ENCODE measurements at places on chromosomes 2 and 18.

GRCh38 chr18:13453714-13454113 is 235.2 kb downstream of the LDLRAD4 start:
- DNase-seq, result no peak

DNA sequence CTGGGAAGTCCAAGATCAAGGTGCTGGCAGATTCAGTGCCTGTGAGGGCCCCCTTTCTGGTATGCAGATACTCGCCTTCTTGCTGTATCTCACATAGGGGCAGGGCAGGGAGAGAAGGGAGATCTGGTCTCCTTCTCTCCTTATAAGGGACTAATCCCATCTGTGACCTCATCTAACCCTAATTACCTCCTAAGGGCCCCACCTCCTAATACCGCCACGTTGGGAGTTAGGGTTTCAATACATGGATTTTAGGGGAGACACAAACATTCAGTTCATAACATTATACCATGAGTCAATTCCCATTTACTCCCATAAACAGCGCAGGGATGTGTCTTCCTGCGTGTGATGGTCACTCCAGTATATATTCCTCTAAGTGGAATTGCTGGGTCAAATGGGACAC is 73.8 kb upstream of the TXNDC2 start:
- DNase-seq, result no peak

- DNase-seq, result peak; percentile 27
These were observed 48.9 kb upstream of the NABP1 start for GRCh38 chr2:191629001-191629453.

DNA sequence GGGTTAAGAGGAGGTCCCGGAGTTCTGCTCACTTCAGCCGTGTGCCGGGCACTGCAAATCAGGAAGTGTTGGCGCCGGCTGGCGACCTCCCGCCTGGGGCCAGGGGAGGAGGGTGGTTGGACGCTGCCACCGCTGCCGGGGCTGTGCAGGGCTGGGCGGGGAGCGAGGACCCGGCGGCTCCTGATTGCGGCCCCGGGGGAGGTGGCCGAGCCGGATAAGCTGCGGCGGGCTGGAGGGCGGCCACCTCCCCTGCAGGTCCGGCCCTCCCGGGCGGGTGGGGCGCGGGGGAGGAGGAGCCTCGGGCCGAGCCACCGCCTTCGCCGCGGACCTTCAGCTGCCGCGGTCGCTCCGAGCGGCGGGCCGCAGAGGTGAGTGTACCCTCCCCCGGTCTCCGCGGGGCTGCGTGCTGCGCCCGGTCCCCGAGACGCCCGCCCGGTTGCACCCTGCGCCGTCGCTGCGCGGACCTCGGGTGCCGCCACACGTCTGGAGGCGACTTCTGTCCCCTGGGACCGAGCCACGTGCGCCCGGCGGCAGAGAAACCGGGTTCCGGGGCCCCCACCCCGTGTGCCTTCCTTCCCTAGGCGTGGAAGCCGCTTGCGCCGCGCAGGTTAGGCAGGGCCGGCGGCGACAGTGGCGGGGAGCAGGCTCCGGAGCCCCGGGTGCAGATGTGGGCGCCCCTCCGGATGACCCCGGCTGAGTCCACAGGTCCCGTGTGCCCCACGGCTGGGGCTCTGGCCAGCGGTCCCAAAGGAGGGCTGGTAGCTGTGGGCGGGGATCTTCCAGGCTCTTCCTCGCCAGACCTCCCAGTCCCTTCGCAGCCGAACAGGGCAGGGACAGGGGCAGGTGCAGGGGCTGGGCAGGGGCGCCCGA is at the start of gene STEAP3:
STEAP3 (plus strand) TSS at position 314 of the 870 bp plus-strand sequence. CDS start 7,179 bp downstream, outside the sequence.
- no peak for DNase-seq

DNA sequence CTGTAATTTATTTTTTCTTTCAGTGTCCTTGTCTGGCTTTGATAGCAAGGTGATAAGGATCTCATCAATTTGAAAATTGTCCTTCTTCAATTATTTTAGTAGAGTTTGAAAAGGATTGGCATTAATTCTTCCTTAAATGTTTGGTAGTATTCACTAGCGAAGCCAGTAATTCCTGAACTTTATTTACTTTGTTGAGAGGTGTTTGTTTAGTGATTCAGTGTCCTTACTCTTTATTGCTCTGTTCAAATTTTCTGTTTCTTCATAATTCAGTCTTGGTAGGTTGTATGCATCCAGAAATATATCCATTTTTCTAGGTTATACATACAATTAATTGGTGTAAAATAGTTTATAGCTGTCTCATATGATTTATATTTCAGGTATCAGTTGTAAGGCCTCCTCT is 676.7 kb upstream of the POU3F3 start:
- DNase-seq, result no peak

DNA sequence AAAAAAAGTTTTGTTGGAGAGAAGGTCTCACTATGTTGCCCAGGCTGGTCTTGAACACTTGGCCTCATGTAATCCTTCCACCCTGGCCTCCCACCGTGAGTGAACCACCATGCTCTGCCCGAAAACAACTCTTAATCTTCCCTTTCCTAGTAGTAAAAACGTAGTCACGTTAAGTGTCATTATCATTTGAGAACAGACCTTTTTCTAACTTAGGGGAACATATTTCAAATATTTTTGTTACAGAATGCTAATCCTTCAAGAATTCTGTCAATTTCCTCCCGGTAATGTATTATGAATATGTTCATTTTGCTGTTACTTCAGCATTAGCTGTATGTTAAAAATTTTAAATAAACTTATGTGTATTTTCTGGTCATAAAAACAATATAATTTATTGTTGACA is 49.7 kb downstream of the MTA3 start:
- no peak for DNase-seq

GRCh38 chr18:78757014-78757413 is 222.6 kb upstream of the SALL3 start:
- DNase-seq, result no peak

DNA sequence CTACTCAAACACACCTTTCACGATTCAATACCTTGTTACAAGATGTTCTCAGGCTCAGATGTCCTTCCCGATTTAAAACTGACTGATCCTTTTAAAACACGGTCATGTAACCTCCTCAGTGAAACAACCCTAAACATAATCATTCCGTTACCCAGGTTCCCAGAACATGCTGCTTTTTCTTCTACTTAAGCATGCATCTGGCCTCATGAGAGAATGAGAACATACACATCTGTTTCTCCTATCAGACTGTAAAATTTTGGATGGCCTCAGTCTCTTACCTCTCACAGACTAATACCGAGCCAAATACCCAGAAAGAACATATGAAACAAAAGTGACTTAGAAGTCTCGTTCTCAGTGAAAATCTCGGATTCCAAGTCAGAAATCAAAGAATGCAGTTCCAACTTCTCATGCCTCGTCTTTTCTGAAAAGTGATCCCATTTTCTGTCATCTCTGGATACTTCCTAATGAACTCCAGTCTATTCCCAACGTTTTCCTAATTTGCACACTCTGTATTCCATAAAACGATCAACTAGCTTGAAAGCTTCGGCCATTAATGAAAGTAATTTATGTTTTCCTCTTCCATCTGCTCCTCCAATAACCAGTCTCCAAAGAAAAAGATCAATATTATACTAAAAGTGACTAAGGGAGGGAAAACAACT is 919 bp downstream of the SF3B1 start:
- no peak for DNase-seq

GRCh38 chr2:66721776-66722175 is 286.9 kb downstream of the MEIS1 start:
- DNase-seq, result no peak

DNA sequence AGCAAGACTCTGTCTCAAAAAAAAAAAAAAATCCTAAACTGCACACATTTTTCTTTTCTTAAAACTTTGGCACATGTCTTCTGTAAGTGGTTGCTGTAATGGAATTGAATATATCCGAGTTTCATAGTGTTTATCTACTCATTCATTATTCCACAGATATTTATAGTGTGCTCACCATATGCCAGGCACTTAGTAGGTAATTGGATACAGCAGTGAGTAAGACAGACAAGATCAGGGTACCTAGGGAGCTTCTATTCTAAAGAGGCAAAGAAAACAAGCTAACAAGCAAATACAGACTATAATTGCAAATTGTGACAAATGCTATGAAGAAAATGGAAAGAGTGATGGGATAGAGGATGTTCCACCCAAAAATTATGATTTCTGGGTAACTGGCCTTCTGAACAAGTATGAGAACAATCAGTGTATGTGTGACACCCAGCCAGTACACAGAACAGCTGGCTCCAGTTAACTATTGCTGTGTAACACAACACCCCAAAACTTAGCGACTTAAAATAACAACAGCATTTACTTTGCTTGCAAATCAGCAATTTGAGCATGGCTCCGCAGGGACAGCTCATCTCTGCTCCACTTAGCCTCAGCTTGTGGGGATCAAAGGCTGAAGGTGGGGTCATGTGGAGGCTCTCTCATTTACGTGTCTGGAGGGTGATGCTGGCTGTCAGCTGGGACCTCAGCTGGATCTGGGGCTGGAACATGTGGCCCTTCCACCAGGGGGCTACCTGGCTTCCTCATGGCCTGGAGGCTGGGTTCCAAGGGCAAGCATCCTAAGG is 224.9 kb downstream of the INSIG2 start:
- DNase-seq, result no peak

DNA sequence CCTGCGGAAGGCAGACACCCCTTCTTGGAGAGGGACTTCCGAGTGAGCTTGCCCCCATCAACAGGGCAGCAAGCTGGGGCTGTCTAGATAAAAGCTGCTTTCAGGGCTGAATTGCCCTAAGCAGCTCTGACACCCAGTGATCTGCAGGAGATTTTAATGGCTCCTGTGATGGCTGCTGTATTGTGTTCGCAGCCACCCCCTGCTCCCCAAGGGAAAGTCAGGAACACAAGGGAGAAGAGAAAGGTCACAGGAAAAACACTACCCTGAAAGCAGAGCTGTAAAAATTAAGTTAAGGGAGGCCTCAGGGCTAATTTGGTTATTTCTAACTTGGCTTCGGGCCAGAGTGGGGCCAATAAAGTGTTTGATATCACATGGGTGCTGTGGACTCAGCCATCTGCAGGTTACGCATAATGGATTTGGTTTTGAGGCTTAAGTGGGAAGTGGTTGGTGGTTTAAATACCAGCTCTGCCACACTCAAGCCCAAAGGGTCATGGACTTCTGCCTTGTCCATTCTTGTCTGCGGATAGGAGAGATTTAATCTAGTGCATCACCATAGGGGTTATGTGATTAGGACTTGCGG is 147.6 kb downstream of the CLIP4 start:
- no peak for DNase-seq

GRCh38 chr2:102005989-102006885 is 14.5 kb downstream of the IL1R2 start:
- DNase-seq, result no peak

DNA sequence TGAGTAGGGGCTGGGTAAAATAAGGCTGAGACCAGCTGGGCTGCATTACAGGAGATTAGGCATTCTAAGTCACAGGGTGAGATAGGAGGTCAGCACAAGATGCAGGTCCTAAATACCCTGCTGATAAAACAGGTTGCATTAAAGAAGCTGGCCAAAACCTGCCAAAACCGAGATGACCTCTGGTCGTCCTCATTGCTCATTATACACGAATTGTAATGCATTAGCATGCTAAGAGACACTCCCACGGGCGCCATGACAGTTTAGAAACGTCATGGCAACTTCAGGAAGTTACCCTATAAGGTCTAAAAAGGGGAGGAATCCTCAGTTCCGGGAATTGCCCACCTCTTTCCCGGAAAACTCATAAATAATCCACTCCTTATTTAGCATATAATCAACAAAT is 132.2 kb downstream of the ARL4C start:
- no peak for DNase-seq

GRCh38 chr2:72991980-72992733 is 74.8 kb downstream of the EMX1 start:
- no peak for DNase-seq

DNA sequence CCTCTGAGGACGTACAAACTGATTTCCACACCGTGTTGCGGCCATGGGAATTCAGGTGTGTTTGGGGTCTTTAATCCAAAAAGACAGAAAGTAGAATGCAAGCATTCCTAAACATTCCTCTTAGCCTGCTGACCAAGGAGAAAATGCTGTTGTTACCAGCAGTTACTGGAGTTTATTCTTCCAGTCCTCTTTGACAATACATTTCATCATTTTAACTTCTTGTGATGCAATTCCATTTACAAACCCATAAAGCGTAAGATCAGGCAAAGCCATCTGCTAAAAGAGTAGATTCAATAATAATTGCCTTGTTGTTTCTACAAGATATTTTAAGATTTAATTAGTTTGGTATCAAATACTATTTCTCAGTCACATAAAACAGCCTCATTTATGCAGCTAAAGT is 32.7 kb downstream of the SPIRE1 start:
- no peak for DNase-seq

GRCh38 chr2:1811258-1811970 is 67.1 kb upstream of the PXDN start:
- DNase-seq, result no peak

- no peak for DNase-seq
These were observed 38.4 kb downstream of the KIDINS220 start for GRCh38 chr2:8799004-8799403.

DNA sequence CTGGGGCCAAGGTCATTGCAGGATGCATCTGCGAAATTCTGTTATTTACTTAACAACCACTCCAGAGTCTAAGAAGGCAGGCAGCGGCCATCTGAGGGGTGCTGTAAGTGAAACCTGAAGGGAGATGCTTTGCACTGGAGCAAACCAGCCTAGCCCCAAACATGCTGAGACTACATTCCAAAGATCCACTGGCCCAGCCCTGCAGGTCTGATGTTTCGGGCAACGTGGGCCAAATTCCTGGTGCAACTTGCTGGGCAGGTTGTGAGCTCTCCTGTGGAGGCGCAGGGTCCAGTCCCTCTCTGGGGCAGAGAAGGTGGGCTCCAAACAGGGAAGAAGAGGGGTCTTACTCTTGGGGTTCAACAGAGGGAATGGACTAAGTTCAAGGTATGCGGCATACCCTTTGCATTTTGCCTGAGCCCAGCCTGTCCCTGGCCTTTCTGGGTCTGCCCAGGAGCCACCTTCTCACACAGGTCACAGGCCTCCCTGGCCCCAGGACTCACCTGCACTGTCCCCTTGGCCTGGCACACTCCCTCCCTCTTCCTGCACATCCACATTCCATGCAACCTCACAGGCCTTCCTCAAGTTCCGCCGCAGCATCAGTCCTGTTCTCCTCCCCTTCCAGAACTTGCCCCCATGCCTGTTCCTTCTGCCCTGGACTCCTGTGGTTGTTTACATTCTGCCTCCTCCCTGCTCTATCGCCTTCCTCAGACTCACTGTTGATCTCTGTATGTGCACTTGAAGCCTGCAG is 5.1 kb upstream of the MAL start:
- no peak for DNase-seq

DNA sequence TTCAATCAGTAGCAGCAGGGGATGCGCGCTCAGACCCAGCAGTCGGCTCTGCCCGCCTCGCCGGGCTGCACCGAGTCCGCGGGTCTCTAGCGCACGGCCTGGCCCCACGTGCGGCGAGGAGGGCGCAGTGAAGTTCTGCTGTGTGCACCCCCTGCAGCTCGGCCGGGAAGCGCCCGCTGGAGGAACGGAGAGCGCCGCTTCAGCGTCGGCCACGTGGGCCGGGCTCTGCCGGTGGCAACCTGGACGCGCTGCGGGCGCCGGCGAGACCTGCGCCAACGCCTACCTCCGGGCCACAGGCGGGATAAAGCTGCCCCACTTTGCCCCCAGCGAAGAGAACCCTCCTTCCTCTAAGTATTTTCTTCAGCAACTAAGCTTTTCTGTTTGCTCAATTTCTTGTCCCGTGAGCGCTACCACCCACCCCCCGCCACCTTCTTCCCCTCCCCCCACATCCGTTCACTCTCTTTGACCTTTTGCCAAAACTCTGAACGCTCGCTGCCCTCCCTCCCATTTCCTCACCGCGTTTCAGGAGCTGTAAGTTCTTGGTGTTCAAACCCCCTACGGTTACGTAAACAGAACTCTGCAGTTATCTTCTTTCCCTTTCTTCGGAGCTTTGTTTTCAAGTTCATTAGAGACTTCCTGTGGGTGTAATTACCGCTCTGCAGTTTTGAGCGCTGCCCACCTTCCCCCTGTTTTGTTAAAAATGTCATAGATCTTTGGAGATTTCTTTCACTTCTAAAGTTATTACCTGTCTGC is 42.6 kb upstream of the EDAR start:
- DNase-seq, result peak; percentile 68
